Neural progenitor cell (in vitro differentiated cells): ENCODE measurements at places on chromosomes 12 and 14.

DNA sequence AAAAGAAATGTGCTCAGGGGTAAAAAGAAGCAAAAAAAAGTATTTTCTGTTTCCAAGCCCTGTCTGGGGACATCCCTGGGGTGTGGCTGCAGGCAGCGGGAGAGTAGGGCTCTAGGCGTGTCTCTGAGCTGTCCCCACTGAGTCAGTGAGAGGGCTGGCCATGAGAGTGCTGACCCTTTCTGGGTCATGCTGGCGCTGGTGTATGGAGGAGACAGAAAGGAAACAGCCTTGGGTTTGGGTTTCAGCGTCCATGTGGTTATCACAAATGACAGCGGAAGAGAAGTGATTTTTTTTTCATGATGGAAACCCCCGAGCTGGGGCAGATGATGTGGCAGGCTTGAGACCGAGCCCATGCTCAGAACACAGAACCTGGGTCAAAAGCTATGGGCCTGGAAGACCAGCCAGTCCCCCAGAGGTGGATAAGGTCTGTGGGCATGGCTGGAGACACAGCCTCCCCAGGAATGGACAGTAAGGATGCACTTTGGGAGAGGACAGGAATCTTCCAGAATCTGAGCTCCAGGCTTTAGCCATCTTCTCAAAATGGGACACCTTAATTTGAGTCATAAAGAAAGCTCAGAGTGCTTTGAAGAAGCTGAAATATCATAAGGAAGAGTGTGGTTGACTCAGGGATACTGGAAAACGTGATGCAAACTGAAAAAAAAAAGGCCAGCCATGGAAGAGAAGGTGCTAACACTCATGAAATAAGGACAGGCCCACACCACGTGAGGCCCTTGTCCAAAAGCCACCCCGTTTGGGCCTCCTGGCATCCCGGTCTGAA, 36.2 kb downstream of the SYNE3 start:
- no peak for DNase-seq

- no peak for DNase-seq
Measured at GRCh38 chr14:102020058-102020971, 55.9 kb downstream of the DYNC1H1 start.

DNA sequence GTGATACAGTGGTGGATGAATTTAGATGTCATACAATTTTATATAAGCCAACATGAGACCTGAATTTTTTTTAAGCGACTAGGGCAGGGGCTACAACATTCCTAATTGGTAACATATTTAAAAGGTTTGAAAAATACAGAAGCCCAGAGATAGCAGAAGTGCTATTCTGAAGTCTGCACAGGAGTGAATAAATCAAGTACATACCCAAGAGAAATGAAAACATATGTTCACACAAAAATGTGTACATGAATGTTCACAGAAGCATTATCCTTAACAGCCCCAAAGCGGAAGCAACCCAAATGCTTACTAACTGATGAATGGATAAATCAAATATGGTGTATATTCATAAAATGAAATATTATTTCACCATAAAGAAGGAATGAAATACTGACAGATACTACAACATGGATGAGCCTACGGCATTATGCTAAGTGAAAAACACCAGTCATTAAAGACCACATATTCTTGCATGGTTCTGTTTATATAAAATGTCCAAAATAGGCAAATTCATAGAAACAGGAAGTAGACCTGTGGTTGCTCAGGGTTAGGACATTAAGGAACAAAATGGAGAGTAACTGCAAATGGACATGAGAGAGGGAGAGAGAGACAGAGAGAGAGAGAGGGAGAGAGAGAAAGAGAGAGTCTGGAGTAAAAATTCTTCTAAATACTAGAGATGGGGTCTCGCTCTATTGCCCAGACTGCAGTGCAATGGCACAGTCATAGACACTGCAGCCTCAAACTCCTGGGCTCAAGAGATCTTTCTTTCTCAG, 28.0 kb upstream of the GXYLT1 start:
- DNase-seq, result no peak

DNA sequence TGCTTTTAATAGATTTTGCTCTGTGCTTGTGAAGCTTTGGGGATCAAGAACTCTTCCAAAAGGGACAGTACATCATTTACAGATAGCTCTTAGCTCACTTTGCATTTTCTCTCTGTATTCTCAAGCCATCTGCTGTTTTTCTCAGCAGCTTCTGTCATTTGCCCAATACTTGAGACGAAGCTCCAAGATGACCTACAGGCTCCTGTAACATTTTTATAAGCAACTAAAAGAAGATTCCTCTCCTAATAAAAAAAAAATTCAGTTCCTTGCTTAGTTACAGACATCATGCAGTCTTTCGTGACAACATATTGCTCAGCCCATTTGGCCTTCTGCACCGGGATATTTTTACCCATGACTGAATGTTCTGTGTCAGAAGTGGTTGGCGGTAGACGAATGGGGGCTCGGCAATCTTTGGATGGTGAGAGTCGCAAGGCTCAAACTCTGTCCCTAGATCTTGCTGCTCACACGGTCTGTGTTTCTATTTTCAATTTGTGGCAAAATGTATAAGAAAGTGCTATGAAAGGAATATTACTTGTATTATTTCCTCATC, 215.6 kb downstream of the FSCB start:
- DNase-seq, result no peak

DNA sequence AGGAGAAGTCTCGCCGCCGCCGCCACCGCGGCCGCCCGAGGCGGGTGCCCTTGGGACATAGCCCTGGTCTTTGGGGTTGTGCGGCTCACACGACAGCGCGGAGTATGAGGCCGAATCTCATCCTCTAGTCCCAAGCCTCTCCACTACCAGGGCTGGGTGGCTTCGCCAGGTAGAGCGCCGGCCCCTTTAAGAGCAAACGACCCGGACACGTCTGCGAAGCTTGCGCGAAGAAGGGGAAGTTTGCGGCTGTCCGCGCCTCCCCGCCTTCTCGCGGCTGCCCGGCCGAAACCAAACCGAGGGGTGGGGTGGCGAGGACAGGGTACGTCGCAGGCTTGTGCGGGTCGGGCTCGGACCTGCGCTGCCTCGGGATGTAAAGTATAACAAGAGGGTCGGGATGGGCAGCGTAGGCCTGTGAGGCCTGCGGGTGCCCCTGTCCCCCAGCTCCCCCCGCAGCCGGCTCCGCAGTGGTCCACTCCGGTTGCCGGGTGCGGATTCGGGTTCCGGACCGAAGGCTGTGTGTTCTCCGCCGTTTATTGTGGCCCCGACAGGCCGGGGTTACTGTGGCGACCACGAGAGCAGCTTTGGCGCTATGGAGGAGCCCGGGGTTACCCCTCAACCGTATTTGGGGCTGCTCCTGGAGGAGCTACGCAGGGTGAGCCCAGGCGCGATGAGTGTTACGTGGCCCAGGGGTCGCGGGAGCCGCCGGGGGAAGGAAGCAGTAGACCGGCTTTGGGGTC, 33.3 kb downstream of the MIA2 start:
- DNase-seq, result peak; percentile 81

- peak; percentile 20 for DNase-seq
Measured at GRCh38 chr12:89671469-89671868, 37.2 kb downstream of the ATP2B1 start.

DNA sequence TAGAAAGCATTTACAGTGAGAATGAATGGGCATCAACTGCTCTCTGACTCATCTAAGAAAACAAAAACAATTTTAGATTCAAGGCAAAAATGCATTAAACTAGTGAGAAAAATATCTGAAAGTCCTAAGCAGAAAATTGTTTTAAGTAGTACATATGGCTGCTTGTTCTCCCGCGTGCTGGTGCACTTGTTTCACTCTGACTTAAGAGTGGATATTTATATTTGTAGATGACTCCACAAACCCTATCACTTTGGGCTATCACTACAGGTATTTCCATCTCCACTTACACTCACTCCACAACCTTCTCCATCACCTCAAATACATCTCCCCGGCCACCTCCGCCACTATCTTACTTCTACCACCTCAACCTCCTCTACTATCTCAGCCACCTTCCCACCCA, 253.9 kb upstream of the EGLN3 start:
- no peak for DNase-seq

DNA sequence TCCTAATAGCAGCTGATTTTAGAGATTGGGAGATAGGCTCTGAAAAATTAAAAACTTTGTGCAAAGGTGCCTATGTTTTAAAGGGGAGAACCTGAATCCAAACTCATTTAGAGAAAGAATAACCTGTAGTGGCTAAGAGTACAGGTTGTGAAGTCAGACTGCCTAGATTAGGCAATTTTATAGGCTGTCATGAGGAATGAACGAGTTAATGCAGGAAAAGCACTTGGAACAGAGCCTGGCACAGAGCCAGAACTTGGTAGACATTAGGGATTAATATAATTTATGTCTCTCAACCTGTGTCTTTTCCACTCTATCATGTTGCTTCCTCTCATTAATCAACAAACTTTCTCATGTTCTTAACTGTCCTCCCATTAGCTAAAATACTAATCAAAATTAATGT, 98.1 kb downstream of the WIF1 start:
- DNase-seq, result no peak
